ENCODE measurements at places on chromosomes 2 and 18. TPM values are rescaled to one million over a fixed set of nuclear protein-coding genes. Genes with fewer than 3 reads are reported as not detected.

DNA sequence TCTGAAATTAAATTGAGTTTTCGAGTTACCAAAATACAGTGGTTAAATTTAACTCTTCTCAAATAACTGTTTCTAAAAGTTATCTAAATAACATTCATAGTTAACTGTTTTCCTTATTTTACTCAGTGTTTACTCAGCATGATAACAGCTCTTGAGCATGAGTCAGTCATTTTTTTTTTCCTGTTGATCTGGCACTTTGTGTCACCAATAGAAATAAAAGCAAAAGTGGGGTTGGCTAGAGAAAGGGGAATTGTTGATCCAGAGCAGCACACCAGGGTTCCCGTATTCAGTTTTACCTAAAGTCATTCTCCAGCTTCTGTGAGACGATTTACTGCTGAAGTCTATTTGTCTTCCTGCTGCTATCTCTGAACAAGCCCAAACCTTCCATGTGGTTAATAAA lies 851.6 kb downstream of the DCC start:
- no peak for DNase-seq

B3GNT7 gene
- total RNA-seq: 0.04 TPM

DNA sequence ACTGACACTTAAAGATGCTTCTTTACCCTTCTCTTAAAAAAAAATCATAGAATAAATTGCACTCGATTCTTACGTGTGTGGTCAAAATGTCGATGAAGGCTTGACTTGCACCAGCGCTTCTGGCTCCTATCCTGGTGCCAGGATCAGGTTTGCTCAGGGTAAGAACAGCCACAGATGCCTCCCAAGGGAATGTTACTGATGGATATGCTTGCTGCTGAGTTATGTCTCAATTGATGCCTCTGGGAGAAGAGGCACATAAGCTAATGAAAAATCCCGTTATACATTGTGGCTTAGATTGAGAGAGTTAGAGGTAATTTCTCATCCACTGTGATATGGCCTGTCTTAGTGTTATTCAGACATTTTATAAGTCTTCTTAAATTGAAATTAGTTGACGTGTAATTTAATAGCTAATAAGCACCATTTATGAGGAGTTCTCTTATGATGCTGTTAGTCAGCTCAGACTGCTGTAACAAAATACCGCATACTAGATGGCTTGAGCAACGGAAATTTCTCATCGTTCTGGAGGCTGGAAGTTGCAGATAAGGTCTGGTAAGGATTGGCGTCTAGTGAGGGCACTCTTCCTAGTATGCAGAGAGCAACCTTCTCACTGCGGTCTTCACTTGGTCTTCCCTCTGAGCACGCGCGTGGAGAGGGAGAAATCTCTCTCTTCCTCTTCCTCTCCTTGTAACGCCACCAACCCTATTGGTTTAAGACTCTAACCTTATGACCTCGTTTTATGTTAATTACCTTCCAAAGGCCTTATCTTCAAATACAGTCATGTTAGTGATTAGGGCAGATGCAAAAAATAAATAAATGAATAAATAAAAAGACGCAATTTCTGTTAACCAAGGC lies 116.6 kb upstream of the NOSTRIN start:
- DNase-seq: no peak

PPP1CB gene
- 274 TPM for total RNA-seq

- peak; percentile 75 for DNase-seq
Measured at GRCh38 chr2:54657664-54658083, 65.8 kb upstream of the EML6 start.
